Stimulated activated CD8-positive, alpha-beta memory T cell treated with anti-CD3 and anti-CD28 coated beads, Interleukin-7, amount 100 ng/mL, for 4 hours (primary cell): ENCODE measurements at places on chromosomes 11 and 22.

DNA sequence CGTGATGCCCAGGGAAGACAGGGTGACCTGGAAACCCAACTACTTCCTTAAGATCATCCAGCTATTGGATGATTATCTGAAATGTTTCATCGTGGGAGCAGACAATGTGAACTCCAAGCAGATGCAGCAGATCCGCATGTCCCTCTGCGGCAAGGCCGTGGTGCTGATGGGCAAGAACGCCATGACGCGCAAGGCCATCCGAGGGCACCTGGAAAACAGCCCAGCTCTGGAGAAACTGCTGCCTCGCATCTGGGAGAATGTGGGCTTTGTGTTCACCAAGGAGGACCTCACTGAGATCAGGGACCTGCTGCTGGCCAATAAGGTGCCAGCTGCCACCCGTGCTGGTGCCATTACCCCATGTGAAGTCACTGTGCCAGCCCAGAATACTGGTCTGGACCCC is 43.5 kb upstream of the DAGLA start:
- no peak for DNase-seq

DNA sequence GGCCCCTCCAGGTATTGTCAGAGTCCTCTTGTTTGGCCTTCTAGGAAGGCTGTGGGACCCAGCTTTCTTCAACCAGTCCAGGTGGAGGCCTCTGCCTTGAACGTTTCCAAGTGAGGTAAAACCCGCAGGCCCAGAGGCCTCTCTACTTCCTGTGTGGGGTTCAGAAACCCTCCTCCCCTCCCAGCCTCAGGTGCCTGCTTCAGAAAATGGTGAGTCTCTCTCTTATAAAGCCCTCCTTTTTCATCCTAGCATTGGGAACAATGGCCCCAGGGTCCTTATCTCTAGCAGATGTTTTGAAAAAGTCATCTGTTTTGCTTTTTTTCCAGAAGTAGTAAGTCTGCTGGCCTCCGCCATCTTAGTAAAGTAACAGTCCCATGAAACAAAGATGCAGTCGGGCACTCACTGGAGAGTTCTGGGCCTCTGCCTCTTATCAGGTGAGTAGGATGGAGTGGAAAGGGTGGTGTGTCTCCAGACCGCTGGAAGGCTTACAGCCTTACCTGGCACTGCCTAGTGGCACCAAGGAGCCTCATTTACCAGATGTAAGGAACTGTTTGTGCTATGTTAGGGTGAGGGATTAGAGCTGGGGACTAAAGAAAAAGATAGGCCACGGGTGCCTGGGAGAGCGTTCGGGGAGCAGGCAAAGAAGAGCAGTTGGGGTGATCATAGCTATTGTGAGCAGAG is at the start of gene CD3E:
TSS of gene CD3E (plus strand) at position 163 of the 681 bp plus-strand sequence. CDS start at position 386, 223 bp downstream.
- DNase-seq = peak; percentile 54

- no peak for DNase-seq
These were observed 43.8 kb upstream of the LYVE1 start for GRCh38 chr11:10611979-10612862.

DNA sequence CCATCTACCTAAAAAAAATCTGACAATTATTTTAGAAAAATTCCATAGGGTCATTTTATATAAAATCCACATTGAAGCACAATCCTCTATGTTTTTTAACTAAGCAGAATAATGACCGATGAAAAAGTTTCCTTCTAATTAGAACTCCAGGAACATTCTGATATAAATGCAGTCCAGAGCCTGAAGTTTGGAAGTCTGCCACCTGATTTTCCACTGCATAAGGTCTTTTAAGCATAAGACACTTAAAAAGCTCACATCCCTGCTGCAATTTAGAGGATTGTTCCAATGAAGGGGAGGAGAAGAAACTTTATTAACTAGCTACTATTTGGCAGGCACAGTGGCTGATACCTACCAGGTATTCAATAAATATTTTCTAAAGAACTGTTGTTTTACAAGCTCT is 570.3 kb upstream of the ANO5 start:
- no peak for DNase-seq
